Fibroblast of the aortic adventitia (primary cell): ENCODE measurements at places on chromosomes 1 and 21. TPM values are rescaled to one million over a fixed set of nuclear protein-coding genes. Genes with fewer than 3 reads are reported as not detected.

Gene ANKRD35
- 3.2 and 3.9 TPM in 2 replicates for total RNA-seq

Gene PBX1
- total RNA-seq: 66.1 and 95.6 TPM in 2 replicates

Gene FCRL2
- total RNA-seq: not detected in 2 replicates

Gene WASF2
- 33.0 and 37.9 TPM in 2 replicates for total RNA-seq

Gene SPRR2B
- not detected in 2 replicates for total RNA-seq

Gene C1orf141
- 0.65 TPM in 1 of 2 replicates, not detected in the other for total RNA-seq

Gene RUSC1
- total RNA-seq: 6.7 and 23.0 TPM in 2 replicates

Gene PCP4
- not detected in 2 replicates for total RNA-seq

Gene AGBL4
- total RNA-seq: not detected in 2 replicates

Gene TSNAX
- 28.9 and 43.7 TPM in 2 replicates for total RNA-seq

Gene GPX7
- 10.8 and 31.0 TPM in 2 replicates for total RNA-seq

Gene F3
- total RNA-seq: 6.9 and 24.0 TPM in 2 replicates

Gene FH
- total RNA-seq: 47.1 and 99.7 TPM in 2 replicates

Gene FMO5
- total RNA-seq: 1.8 and 3.3 TPM in 2 replicates

Gene PTAFR
- under 0.01 and 0.65 TPM in 2 replicates for total RNA-seq

Gene ZNF697
- 4.4 and 7.3 TPM in 2 replicates for total RNA-seq

Gene SPRR2F
- total RNA-seq: not detected in 2 replicates

Gene PDZK1
- total RNA-seq: 0.54 TPM in 1 of 2 replicates, not detected in the other

Gene ATP6V1G3
- not detected in 2 replicates for total RNA-seq

Gene DCST1
- total RNA-seq: not detected in 2 replicates

Gene NKAIN1
- 0.36 TPM in 1 of 2 replicates, not detected in the other for total RNA-seq
